ENCODE measurements at places on chromosomes 16 and 17.

DNA sequence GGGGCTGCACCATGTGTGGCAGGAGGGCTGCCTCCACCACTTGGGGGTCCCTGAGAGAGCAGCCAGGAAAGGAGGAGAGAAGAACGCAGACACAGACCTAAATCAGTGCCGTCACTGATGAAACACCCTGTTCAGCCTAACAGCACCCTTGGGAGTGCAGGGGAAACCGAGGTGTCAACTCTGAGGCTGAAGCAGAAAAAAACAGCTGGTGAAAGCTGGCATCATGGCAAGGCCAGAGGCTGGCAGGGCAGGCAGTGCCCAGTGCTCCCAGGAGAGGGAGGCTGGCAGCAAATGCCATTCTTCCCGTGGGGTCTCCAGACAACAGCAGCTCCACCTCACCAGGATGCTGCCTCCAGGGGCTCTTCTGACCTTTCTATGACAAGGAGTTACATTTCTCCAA, 23.1 kb downstream of the SPHK1 start:
- DNase-seq: no peak

DNA sequence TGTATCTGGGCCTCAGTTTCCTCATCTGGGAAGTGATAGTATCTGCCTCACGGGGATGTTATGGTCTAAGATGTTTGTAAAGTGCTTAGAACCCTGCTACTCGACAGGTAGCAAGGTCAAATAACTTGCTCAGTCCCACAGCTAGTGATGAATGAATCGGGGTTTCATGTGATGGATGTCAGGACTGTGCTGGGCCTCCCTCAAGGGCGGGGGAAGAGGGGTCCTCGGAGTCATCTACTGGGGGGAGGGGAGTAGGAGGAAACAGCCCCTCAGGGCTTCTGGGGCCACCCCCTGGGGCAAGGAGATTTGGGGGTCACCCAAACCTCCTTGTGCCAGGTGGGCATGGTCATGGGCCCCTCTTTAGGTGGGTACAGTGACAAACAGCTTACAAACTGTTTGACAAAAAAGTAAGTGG, 732 bp downstream of the PNPO start:
- DNase-seq: no peak

DNA sequence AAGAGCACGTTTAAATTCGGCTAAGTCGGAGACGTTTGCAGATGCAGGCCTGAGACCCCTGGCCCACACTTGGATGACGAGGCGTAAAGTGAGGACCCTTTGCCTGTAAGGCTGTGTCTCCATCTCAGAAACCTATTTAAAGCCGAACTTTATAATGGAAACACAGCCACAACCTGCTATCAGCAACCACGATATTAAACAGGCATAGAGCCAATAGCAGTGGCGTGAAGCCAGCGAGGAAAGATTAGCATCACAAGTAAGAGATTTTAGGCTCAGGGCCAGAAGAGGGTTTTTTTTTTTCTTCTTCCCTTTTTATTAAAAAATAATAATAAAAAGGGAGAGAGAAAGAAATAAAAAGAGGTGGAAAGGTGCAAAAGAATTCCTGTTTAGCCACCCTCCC, 111.3 kb upstream of the NOL11 start:
- DNase-seq: no peak

GRCh38 chr17:75225016-75225415, 19.5 kb downstream of the NUP85 start:
- no peak for DNase-seq

DNA sequence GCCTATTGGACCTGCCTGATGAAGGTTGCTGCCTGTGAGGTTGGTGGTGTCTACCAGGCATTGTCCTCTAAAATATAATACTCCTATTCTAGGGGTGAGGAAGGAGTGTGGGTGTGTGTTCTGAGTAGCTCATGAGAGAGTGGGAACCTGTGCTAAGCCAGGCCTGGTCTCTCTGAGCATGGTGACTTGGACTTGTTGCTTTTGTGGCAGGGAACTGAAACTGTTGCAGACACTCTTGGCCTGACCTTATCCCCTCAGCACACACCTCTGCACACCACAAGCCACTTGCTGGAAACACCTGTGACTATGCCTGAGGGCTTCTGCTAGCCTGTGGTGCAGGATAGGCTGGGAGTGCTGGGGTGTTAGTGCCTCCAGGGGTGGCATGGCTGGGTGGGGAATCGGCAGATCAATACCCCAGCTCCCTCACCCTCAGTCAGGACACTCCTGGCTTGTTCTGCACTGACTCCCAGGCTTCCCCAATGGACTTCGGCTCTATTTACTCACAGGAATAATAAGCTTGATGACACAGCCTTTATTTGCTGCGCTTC, 29.9 kb downstream of the PLCG2 start:
- no peak for DNase-seq

GRCh38 chr16:78256686-78257375, 157.4 kb downstream of the WWOX start:
- DNase-seq: no peak

DNA sequence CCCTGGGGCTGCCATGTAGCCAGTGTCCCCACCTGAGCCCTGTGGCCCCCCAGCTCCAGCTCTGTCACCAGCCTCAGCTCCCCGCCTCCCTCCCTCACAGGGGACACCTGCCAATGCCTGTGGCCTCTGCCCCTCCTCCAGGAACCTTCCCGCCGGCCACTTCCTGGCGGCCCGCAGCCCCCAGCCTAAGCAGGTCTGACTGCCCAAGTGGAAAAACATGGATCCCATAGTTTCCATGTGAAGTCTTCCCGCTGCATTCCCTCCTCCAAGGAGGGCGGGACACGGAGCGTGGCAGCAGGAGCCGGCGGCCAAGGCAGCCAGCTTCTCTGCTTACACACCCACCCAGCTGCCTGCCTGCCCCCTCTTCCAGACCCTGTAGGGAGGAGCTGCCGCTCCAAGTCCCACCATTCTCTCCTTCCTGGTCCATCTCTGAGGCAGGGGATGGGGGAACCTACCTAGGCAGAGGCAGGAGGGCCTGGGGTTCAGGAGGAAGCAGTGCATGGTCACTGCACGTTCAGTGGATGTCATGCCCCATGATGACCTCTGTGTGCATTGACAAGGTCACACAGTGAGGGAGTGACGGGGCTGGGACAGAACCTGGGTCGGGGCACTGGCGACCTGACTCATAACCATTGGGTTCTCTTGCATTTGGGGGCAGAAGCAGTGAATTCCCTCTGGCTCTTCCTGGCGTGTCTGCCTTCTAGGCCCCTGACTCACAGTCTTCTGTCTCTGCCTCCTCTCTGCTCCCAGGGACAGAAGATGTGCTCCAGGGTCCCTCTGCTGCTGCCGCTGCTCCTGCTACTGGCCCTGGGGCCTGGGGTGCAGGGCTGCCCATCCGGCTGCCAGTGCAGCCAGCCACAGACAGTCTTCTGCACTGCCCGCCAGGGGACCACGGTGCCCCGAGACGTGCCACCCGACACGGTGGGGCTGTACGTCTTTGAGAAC, 8.7 kb downstream of the VASN start:
- DNase-seq: no peak
